ENCODE measurements at places on chromosomes 4 and X. TPM values are rescaled to one million over a fixed set of nuclear protein-coding genes. Genes with fewer than 3 reads are reported as not detected.

MMAA gene
- total RNA-seq = 8.6 TPM

TLL1 gene
- total RNA-seq = 0.35 TPM

TMEM150C gene
- total RNA-seq = 19.4 TPM

RNF212 gene
- 0.30 TPM for total RNA-seq

NHSL2 gene
- total RNA-seq = 4.7 TPM

BEX4 gene
- total RNA-seq = 30.5 TPM

FGF5 gene
- total RNA-seq = 0.91 TPM

SPANXA2 gene
- total RNA-seq = not detected

TEX13B gene
- total RNA-seq = not detected

DNA sequence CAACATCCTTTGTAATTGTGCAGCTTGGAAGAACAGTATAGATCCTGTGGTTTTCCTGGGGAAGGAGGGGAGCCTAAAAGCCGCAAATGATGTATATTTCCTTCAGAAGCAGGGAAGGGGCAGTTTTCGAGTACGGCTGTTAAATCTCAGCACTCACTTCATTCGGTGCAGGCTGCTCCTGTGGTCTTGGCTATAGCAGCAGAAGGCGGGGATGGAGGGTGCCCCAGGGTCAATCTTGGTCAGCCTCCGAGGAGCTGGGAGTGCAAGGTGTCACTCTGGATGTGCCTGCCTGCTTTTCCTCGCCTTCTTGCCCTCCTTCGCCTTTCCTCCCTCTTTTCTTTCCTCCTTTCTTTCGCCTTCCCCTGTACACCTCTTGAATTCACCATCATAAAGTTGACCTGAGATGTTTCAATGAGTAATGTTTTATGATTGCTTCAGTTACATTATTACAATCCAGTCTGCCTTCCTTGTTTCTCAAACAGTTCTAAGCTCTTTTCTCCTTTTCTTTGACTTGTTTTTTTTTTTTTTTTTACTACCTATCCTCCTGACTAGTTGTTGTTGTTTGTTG lies 101.6 kb downstream of the RELL1 start:
- no peak for DNase-seq

GRCh38 chr4:13169731-13170525 lies 314.2 kb downstream of the RAB28 start:
- no peak for DNase-seq

GRCh38 chr4:29131304-29131703 lies 1588.9 kb upstream of the PCDH7 start:
- no peak for DNase-seq

GRCh38 chr4:132498215-132498614 lies 650.9 kb upstream of the PCDH10 start:
- DNase-seq = no peak

DNA sequence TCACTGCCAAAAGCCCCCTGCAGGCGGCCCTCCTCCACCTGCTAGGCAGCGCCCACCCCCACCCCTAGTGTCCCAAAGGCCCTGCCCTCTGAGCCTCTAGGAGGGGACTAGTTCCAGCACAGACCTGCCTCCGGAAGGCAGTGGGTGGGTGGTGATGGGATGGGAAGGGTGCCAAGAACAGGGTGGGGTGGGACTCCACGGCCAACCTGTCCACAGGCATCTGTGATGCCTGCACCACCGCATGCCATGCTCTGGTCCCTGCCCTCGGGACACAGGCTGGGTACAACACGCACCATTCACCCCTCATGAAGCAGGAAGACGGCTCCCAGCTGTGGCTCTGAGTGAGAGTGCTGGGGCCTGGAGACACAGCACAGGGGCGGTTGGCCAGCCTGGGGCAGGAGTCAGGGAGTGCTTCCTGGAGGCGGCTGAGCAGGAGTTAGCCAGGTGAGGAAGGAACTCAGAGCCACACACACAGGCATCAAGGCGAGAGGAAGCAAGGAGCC lies 243.1 kb upstream of the PSAPL1 start:
- DNase-seq = no peak

DNA sequence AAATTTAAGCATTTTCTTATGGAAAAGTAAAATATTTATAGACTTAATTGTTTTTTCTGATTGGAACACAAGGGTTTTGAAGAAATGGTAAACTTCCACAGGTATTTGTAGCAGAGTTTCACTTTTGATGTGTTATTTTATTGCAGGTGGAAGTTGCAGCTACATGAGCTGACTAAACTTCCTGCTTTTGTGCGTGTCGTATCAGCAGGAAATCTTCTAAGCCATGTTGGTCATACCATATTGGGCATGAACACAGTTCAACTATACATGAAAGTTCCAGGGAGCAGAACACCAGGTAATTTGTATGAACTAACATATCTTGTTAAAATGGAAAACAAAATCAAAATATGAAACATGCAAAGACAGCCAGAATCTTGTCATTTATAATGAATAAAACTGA lies 117.4 kb downstream of the DIPK2B start:
- DNase-seq = no peak

- DNase-seq = no peak
Observed at GRCh38 chrX:94977986-94978385, 1304.0 kb downstream of the FAM133A start.

- DNase-seq = no peak
Observed at GRCh38 chr4:112377171-112377570, 80.0 kb downstream of the ALPK1 start.

DNA sequence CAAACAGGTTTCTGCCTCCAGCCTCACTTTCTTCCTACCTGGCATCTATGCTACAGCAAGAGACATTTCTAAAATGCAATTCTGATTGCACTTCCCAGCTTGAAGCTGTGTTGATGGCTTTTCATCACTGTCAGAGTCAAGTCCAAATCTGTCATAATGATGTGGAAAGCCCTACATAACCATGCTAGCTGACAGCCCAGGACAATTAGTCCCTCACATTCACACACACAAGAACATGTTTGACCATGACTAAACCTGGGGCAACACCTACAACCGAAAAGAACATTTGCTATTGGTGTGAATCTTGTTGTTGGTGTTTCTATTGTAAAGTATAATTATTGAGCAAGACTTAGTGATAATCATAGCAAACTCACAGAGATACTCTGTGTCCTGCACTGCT lies 58.2 kb downstream of the PPM1K start:
- DNase-seq = no peak

DNA sequence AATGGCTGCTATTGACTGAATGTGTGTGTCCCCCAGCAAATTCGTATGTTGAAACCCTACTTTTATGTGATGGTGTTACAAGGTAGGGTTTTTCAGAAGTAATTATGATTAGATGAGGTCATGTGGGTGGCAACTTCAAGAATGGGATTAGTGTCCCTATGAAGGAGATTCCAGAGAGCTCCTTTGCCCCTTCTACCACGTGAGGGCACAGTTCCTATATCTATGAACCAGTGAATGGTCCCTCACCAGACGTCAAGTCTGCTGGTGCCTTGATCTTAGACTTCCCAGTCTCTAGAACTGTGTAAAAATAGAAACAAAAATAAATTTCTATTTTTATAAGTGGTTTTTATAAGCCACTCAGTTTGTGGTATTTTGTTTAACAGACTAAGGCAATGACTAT lies 1137.6 kb upstream of the IGFBP7 start:
- no peak for DNase-seq

DNA sequence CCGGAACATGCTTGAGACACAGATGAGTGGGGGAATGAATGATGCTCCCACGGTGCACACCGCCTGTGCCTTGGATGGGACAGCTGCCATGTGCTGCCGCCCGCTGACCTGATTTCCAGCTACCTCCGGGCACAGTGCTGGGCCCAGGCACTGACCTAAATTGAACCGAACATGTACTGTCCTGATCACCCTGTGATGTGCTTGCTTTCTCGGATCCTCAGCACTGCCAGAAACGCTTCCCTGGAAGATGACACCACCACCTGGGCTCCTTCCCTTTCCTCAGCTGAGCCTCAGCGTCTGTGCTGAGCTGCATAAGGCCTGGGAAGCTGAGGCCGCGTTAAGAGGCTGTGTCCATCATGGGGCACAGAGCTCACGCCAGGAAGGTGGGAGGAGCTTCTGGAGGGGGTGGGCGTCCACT lies 39.3 kb upstream of the MXD4 start:
- DNase-seq = no peak

DNA sequence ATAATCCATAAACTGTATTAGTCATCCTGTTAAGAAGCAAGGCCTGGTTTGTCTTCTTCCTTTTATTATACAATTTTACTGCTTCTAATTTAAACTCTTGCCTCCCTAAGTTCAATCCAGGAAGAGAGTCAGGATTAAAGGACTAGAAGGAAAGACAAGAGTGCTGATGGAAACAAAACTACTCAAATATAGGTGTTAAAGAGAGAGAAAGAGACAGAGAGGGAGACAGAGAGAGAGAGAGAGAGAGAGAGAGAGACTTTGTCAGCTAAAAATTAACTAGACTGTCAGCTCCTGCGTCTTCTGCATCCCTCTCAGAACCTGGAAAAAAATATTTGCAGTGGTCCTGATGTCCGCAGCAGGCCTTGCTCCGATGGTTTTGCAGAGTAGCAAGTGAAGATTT lies 13.5 kb upstream of the FGG start:
- no peak for DNase-seq

GRCh38 chrX:65902011-65902410 lies 137.9 kb downstream of the VSIG4 start:
- no peak for DNase-seq

GRCh38 chr4:187499956-187500355 lies 495.6 kb upstream of the ZFP42 start:
- DNase-seq = no peak

GRCh38 chrX:14718403-14718802 lies 154.5 kb downstream of the FANCB start:
- DNase-seq = no peak

DNA sequence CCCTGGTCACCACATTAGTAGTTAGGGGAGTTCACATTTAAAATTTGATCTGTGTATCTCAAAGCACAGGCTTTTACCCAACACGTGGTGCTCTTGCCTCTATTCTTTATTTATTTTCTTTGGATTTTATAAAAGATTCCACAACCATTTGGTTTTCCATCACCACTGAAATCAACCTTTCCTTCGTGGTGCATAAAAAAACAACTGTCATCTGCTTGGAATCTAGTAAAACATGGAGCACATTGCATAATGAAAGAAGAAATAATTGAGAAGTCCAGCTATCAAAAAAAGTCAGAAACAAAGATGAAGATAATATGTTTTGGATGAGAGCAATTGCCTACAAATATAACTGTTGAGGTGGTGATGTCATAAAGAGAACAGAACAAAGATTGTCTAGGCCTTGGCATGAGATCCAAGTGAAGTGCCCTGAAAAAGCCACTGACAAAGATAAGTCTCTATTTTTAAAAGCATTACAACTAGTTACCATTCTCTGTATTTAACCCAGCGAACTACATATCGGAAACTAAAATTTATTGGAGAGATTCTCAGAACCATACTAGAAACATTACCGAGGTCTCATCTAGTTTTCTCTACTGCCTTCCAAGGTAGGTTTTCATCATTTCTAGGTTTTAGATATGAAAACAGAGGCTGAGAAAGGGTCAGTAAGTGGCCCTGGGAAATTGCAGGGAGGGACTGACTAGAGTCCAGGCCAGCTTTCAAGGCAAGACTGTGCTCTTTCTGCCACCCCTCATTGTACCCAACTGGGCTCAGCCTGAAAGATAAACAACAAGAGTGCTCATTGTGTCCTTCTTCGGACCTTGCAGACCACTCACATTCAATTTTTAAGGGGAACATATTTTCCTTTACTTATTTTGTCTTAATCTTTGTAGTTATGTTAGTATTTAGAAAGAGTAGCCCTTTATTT lies 127.3 kb downstream of the MAD2L1 start:
- DNase-seq = no peak
